Choroid plexus epithelial cell (primary cell): ENCODE measurements at places on chromosomes 2 and 18.

DNA sequence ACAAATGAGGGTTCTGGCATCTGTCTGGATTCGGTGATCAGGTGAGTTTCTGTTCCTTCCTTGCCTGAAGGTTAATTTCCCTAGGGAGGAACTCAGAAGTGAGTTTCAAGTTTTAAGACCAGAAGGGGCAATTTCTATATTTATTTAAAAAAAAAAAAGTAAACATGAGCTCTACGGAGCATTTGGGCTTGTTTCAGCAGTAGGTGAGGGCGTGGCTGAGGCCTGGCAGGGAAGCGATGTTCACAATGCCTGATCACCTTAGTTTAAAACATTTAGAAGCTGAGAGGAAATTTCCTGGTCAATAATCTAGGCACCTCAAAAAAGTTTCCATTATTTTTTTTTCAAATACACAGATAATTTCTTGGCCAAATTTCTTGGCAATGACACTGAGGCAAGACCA lies 629.1 kb downstream of the DPP10 start:
- DNase-seq, result no peak

GRCh38 chr2:202577250-202578183 lies 57.3 kb upstream of the FAM117B start:
- DNase-seq, result no peak

DNA sequence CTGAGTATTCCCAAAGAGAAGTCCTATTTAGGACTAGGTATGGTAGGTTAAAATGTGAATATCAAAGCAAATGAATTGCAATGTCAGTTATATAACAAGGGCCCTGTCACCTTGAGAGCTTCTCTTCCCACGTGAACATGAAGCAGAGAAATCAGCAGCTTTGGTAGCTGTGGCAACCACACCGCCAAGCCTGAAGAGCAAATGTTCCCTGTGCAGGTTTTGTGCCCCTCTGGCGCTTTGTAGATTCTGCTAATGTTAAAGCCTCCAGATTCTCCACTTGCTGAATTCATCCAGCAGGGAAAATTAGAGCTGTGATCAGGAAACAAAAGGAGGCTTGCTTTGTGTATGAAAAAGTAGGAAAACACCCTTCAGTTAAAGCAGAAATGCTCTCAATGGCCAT lies 322.6 kb downstream of the RBM43 start:
- no peak for DNase-seq

DNA sequence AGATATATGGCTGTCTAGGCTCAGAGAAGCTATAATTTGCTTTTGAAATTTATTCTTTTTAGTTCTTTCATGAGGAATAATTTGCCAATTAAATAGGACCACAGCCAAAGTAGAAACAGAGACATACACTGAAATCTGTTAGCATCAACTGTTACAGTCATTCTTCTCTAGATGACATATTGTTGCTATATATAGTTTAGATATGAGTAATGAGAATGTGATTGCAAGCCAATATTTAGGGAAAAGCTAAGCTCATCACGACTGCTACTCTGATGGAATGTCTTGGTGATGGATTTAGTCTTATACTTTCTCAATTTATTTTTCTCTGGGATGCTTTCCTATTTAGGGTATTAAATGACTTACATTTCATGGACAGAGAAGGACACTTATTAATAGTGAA lies 259.1 kb downstream of the LNPK start:
- DNase-seq, result no peak

DNA sequence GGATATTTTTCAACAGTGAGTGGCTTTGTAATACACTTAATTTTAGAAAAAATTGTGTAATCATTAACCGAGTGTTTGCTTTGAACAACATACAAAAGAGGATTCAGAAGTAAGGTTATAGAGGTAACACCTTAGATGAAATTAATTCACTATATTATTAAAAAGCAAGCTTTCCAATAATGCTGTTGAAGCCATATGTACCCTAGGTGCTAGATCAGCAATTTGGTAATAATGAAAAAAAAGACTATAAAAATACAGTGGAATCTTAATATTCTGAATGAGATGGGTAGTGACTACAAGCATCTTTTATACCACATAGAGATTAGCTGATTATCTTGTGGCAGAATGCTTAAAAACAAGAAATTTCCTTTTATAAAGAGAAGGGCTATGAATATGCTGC lies 115.1 kb upstream of the FAM136A start:
- no peak for DNase-seq

- DNase-seq, result no peak
These were observed 54.6 kb downstream of the ITGB6 start for GRCh38 chr2:160145471-160145870.

DNA sequence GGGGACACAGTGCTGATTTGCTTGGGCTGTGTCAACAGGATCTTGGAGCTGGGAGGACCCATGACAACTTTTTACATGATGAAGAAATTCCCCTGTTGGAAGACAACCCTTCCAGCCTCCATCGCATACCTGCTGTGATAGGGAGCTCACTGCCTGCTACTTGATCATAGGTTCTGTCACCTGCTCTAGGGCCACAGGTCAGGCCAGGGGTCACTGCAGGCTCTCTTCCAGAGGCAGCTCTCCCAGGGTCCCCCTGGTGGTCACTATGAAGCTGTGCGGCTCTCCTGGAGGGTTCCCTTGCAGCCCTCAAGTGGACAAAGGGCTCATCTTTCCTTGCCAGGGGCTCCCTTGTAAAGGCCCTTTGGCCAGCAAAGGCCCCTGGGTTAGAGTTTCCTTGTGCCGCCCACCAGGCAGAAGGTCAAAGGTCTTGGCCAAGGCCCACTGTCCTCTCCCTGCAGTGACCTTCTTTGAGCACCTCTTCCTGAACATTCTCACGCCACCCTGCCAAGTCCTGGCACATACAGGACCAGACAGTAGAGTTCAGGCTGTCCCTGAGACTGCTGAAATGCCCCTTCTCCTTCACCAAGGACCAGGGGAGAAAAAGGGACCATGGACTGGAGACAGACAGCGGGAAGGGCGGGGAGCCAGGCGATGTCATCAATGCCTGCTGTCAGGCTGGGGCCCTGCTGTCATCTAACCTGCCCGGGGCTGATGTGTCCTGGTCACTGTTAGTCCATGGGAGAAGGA lies 345.1 kb downstream of the DYSF start:
- peak; percentile 59 for DNase-seq

GRCh38 chr2:905091-905832 lies 45.4 kb upstream of the SNTG2 start:
- DNase-seq, result no peak

- DNase-seq, result no peak
These were observed 265.1 kb downstream of the MEIS1 start for GRCh38 chr2:66699793-66700676.

- DNase-seq, result no peak
These were observed 132.0 kb downstream of the ZNF532 start for GRCh38 chr18:58996696-58997095.

DNA sequence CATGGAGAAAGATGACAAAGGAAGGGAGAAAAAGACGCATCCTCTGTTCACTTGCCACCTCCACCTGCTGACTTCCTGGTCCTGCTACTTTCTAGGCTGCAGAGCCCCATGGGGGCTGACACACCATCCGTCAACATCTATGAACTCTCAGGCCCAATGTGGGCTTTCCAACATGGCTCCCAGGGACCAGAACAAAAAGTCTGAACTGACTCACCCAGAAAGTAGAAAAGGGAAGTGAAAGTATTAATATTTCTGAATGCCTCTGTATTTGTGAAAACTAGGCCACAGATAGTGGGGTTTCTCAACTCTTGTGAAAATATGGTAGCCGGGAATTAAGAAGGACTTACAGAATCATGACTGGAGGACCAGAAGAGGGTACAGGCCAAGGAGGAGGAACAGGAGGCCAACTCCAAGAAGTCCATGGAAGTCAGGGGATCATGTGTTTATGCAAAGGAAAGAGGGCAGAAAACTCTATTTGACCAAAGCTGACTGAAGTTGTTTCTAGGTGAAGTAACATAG lies 123.1 kb upstream of the CAB39 start:
- DNase-seq, result no peak

GRCh38 chr18:68041327-68041726 lies 524.8 kb upstream of the DSEL start:
- DNase-seq, result no peak

DNA sequence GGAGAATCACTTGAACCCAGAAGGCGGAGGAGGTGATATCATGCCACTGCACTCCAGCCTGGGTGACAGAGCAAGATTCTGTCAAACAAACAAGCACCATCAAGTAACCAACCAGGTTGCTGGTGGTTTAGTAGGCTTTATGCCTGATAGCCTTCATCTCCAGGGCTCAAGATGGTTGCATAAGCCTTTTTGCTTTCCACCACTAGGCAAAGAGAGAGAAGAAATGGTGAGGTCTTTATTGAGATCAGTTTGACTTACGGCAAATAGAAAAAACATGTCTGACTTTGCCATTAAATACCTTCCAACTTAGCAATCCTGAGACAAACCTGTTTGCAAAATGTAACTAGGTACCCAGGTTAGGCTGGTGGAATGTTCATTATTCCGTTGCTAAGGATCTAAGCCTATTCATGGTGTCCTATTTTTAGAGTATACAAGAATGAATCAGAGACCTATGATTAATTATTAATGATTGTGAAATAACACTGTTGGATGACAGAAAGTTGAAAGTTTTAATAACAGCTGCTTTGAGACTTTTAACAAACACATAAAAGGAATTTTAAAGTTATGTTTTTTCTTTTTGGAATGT lies 53.5 kb upstream of the SLC38A11 start:
- DNase-seq, result no peak

DNA sequence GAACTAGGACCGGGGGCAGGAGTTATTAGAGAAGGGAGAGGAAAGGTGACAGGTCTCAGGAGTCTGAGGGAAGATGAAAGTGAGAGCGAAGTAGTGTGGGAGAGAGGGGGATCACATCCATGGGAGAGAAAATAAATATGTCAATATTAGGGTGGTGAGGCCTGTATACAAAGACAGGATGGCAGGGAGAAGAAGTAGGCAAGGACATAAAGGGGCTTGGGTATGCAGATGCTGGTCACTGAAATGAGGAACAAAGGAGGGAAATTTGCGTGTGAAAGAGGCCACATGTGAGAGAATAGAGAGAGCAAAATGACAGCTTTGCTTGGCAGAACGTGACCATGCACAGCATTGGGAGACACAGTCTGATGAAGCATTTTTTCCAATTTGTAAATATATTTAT lies 13.6 kb downstream of the METAP1D start:
- no peak for DNase-seq

DNA sequence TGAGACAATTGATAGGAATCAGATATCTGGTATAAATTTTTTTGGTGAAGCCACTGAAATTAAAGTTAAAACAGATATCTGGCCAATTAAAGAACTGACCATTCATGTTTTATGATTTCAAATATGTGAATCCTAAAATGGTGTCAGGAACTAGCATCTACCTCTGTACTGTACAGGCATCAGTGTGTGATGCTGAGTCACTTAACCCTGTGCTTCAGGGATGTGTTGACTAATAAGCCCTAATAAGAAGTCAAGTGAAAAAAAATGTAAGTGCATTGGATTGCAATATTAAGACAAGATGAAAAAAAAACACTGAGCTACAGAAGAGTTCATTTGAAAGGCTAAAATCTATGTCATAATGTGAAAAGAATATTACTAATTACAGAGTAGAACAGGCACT lies 9.1 kb upstream of the UNC80 start:
- DNase-seq, result peak; percentile 4

DNA sequence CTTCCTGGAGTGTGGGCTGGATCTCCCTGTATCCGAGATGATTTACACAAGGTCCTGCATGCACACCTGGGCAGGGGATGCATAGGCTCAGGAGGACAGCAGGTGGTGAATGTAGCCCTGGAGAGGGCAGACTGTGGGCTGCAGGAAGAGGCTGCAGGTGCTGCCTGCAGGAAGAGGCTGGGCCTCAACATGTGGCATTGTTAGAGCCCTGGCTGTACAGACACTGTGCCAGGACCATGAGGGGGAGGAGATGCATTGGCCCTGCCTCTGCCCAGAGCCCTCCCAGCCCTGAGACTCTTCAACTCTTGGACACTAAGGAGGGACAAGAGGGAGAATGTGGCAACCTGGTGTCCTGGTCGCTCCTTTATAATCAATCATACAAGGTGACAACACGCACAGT lies 392.8 kb downstream of the TNS1 start:
- no peak for DNase-seq

GRCh38 chr2:99365661-99366060 lies 28.5 kb downstream of the EIF5B start:
- no peak for DNase-seq

- DNase-seq, result peak; percentile 12
These were observed 159.1 kb downstream of the LNPK start for GRCh38 chr2:175842996-175843395.

- DNase-seq, result no peak
These were observed 20.6 kb downstream of the TMX3 start for GRCh38 chr18:68694316-68694715.

GRCh38 chr2:118850901-118851415 lies 3.5 kb upstream of the EN1 start:
- DNase-seq, result no peak

DNA sequence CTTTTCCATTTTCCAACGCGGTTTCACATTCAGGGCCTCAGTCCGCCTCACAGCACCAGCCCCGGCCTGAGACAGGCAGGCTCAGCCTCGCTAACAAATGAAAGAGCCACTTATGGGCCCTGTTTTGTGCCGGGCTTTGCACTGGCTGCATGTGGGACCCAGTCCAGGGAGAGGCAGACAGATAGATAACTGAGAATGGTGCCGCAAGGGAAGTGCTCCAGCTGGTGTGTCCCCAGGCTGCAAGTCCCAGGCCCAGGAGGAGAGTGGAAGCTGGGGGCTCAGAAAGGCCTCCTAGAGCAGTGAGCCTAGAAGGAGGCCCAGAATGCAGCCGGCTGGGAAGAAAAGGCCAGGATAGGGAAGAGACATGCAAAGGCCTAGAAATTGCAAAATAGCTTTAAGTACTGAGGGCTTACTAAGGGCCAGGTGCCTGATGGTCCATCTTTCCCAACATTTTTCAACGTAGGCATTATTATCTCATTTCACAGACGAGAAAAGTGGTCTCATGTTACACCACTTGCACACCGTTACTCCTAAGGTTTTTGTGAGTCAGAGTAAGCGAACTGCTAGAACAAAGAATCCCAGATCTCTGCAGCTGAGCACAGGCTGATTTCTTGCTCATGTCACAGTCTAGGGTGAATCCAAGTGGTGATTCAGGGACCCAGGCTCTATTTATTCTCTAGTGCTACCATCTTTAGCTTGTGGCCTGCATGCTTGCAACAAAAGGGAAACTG lies 26.0 kb downstream of the ADRA2B start:
- peak; percentile 42 for DNase-seq

DNA sequence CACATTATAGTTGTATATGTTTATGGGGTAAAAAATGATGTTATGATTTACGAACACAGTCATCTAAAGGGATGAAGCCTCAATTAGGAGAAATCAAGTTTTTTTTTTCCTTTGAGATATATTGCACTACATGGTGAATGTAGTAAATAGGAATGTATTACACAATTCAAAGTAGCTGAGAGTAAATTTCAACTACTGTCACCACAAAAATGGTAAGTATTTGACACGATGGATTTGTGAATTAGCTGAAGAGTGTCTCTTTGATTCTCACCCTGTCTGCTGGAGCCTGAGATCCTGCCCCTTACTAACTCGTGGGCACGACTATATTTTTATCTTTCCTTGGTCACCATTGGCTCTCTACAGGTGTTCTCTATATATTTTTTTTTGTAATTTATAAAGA lies 540.4 kb upstream of the DSEL start:
- peak; percentile 67 for DNase-seq

GRCh38 chr2:104050656-104051242 lies 803.2 kb upstream of the POU3F3 start:
- DNase-seq, result no peak
